ENCODE measurements at places on chromosomes 5 and 9.
A peak's percentile ranks its signal among the peaks of the same experiment; 100 is the strongest.

GRCh38 chr5:150057052-150057451, 29.3 kb downstream of the CSF1R start:
- DNase-seq: no peak

DNA sequence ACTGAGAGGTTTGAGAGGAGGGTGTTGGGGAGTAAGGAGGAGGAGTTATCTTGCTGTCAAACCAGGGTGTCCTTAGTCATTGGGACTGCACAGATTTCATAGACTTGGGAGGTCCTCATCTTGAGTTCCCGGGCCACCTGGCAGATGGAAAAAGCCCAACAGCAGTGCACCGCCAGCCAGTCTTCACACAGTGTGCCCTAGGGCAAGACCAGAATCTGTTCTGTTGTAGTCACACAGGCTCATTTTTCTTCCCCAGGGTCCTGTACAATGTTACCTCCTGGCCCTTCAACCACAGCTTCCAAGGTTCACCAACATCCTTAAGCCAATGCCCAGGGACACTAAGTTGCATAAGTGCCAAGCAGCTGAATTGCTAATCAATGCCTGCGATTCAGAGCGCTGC, 21.0 kb downstream of the PLAC8L1 start:
- no peak for DNase-seq

DNA sequence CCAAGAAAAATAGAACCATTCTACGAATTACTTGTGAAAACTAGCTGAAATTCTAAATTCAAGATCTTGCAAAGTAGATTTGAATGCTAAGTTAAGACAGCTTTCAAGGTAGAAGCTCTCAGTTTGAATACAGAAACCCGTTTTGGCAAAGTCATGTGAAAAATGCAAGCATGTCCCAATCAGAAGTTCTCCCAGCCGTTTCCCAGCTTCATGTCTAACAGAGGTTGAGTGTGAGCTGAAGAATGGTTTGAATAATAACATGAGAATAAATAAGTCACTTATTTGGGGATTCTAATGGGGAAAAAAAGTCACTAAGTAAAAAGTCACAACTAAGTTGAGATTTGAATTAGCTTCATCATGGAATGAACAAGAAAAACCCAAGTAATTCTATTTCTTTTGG, 152.5 kb upstream of the MAP3K1 start:
- DNase-seq: no peak

GRCh38 chr5:140039561-140039960, 3.5 kb downstream of the NRG2 start:
- DNase-seq: no peak

DNA sequence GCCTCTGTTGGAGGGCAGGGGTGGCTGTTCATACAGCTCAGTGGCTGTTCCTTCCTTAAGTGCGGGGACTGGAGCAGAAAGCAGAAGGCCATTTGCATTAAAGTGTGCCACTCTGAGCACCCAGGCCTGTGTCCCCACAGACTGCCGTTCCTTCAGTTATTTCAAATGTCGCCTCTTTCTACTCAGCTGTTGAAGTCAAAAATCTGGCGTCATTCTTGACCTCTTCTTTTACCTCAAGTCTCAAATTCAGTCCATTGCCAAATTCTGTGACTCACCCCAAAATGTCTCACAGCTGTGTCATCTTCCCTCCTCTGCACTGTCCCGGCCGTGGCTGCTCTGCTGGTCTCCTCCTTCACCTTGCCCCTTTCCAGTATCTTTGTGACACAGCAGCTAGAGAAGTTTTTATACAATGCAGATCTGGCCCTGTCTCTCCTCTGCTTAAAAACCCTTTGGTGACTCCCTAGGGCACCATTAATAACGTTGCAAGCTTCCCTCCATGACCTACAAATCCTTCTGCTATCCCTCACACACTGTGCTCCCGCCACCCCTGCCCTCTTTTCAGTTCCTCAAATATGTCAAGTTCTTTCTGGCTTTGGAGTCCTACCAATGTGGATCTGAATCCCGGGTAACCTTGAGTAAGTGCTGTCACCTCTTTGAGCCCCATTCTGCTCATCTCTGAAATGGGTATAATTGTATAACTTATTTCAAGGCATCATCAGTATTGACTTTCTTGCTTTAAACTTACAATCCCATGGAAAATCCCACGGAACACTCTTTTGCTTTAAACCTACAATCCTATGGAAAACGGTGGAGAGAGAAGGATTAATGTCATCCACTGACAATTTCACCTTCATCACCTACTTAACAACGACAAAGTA, 98.3 kb upstream of the BOD1 start:
- no peak for DNase-seq

- no peak for DNase-seq
Observed at GRCh38 chr9:137255448-137256114, 454 bp downstream of the NELFB start.

DNA sequence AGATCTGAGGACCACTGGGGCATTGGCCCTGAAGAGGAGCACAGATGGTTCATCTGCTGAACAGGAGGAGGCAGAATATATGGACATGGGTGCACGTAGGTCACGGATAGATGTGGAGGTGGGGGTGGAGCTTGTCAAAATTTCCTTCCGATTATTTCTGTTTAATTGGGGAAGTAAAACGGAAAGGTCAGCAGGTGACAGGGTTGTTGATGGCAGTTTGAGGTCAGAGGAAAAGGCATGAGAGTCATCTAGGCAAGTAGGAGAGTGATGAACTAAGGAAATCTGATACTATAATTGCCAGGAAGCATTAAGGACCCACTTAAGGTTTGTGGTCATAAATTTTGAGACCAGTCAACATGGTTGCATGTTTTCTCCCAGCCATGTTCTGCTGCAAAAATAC, 8.4 kb upstream of the FAM81B start:
- DNase-seq: no peak

DNA sequence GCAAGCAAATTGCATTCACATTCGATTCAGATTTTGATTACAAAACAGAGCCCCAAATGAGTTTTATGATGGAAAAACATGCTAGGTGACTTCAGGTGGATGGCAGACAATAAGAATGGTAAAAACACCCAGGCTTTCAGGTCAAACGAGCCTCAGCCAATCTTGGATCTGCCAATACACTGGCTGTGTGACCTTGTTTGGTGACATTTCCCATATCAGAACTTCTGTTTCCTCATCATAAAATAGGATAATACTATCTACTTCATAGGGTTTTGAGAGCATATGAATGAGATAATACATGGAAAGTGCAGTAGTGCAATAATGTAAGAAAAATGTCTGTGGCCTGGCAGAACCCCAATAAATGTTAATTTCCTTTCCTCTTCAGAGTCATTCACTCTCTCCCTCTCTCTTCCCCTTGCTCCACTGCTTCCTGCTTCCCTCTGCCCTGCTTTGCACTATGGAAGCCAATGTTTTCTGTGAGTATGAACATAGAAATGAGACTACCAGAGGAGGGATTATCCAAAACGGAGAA, 54.7 kb downstream of the SH3RF2 start:
- DNase-seq: no peak

DNA sequence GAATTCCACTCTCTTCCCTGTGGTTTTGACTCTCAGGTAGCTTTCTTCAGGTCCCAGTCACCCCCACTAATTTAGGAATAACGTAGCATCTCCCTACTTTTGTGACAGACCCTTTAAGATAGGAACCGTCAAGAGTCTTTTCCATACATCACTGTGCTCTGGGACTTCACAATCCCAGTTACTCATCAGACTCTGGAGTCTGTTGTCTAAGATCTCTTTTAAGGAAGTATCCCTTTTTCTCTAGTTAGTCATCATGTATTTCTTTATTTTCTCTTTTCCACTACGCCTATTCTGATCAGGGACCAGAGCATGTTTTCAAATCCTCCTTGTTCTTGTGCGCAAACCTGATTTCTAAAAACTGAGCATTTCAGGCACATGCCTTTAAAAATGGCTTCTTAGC, 143.0 kb downstream of the GOLPH3 start:
- DNase-seq: no peak

DNA sequence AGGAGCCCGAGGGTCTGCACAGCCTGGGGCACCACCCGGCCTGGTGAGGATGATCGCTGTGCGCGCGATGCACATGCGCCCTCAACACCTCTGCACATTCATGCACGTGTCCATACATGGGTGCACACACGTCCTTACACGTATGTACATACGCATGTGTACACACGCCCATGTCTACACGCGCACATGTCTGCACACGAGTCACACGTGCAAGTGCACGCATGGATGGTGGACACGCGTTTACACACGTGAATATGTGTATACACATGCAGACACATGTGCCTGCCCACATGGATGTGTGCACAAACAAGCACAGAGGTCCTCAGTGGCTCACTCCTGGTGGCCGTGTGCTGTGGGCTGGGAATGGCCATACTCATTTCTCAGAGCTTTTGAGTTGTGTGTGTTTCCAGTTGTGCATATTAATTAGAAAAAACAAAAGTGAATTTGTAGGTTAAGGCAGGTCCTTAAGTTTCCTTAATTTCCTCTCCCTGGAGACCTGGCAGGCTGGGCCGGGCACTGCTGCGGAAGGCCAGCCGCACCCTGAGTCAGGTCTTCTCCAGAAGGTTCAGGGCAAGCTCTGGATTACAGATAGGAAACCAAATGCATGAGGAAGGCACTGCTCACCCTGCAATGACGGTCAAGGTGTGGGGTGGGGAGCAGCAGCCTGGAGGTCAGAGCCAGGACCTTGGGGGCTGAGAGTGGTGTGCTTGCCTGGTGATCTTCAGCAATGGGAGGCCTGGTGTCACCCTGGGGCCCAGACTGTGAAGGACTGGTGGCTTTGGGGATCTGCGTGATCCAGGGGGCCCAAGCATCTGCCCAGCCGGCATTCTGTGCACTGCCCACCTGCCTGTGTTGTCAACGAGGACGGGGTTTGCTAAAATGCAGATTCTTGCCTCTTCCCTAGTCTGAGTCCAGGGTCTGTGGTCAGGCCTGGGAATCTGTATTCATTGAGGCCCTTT, 1.3 kb upstream of the RNU6ATAC start:
- DNase-seq: peak; percentile 12

- DNase-seq: no peak
Observed at GRCh38 chr5:41404757-41405156, 105.6 kb downstream of the PLCXD3 start.

DNA sequence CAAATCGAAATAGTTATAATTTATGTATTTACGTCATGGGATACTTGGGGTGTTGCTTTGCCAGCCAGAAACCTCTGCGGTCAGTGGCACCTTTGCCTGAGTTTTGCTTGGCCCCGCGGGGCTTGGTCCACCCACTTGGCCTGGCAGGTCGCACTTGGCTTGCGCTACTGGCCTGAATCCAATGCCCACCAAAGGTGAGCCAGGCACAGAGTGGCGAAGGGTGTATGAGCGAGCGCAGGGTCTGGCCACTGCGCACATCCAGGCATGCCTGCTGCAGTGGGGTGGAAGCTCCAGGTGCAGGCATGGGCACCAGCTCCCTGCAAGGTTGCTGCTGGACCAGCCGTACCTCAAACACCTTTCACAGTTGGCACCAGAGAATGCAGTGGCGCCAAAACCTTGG, 714.6 kb downstream of the CDH9 start:
- DNase-seq: no peak

DNA sequence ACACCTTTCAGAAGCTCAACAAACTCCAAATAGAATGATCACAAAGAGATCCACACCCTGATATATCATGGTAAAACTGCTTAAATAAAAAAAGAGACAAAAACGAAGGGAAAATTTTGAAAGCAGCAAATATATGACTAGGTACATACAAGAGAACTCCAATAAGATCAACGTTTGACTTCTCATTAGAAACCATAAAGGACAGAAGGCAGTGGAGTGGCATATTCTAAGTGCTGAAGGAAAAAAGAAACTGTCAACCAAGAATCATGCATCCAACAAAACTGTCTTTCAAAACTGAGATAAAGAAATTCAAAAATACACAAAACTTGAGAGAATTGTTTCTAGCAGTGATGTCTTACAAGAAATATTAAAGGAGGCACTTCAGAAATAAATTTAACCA, 11.2 kb downstream of the SLC22A4 start:
- no peak for DNase-seq

DNA sequence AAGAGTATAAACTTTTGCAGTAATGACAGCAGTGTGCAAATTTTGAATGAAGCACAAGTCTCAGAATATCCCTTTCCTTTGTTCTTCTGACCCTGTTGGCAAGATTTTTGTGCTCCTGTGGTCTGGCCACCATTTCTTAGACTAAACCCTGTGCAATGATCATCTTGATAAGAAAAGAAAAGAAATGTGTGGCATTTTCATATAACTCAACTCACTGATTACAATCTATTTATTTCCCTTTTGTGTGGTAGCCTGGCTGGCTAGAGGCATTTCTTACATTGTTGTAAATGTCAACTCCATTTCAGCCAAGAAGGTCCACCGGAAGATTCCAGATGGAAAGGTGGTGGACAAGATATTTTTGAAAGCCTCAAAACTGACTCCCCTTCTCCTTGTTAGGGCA, 41.9 kb downstream of the ADCY2 start:
- no peak for DNase-seq

DNA sequence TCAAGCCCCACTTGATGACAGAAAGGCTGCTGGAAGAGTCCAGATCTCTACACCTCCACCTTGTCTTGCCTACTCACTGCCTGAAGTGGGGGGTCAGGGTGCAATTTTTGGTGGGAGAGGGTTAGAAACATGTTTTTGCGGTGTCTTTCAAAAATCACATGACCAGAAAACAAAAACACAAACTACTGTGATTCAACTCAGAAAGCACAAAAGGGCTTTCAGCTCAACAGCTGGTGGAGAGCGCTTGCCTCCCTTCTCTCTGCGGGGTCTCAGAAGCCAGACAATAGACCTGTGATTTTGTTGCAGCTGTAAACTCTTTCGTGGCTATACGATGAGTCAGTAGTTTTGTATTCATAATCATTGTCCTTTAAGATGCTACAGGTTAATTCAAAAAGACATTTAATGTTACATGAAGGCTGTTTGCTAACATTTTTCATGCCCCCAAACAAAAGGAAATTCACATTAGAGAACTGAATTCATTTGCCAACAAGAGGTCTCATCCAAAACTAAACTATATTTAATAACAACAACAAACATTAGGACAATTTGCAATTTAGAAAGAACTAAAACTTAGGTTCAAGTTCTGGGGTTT, 172.6 kb upstream of the RAI14 start:
- DNase-seq: no peak

Measured in stimulated activated CD4-positive, alpha-beta T cell treated with anti-CD3 and anti-CD28 coated beads, Interleukin-1b, Interleukin-23, amount 100 ng/mL, for 1 hour (primary cell).